ENCODE measurements at places on chromosomes 12 and 14. TPM values are rescaled to one million over a fixed set of nuclear protein-coding genes. Genes with fewer than 3 reads are reported as not detected.

DNA sequence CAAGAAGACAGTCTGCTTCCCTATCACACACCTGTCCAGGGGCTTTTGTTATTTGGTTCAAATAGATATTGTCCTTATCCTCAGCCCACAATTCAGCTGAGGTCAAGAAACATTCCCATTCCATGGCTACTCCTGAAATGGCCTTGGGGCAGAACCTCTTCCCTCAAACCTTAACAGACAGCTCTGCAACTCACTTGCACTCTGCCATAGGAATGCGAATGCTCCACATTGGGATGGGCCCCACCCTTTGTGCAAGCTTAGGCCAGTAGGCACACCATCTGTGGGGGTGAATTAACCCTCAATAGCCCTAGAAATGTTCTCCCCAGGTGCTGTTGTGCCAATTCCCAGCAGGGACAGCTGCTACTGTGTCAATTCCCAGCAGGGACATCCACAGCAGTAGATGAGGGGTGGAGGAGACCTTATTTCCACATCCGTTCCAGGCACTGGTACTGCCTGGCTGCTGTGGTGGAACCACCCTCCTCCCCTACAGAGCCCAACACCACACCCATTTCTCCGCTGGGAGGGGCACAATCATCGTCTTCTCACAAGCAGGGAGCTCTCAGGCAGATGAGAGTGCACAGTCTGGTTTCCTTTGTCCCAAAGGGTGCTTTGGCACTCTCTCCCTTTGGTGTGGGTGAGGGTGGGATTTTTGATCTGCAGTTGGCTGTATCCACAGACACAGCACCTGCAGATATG, 42.3 kb upstream of the GLIPR1 start:
- DNase-seq, result no peak

- DNase-seq, result no peak
Measured at GRCh38 chr12:27343255-27344000, 10.8 kb downstream of the BMAL2 start.

- DNase-seq, result no peak
Measured at GRCh38 chr14:31967669-31967975, 109.5 kb upstream of the ARHGAP5 start.

GRCh38 chr14:22122227-22122818, 448.7 kb upstream of the OR4E1 start:
- DNase-seq, result no peak

GRCh38 chr12:84922693-84923092, 10.1 kb upstream of the SLC6A15 start:
- no peak for DNase-seq

The C12orf50 gene
- not detected for total RNA-seq

GRCh38 chr14:66268802-66269334, 217.3 kb upstream of the CCDC196 start:
- DNase-seq, result no peak

Data from skin of body (tissue), 3 donors.